Activated CD4-positive, alpha-beta T cell treated with anti-CD3 and anti-CD28 coated beads, Interleukin-2, Interleukin-6, amounts not matched to agents 100 ng/mL and 50 ng/mL, durations not matched to agents 16 hours and 8 hours (primary cell): ENCODE measurements at places on chromosomes 5 and 9.
A peak's percentile ranks its signal among the peaks of the same experiment; 100 is the strongest.

DNA sequence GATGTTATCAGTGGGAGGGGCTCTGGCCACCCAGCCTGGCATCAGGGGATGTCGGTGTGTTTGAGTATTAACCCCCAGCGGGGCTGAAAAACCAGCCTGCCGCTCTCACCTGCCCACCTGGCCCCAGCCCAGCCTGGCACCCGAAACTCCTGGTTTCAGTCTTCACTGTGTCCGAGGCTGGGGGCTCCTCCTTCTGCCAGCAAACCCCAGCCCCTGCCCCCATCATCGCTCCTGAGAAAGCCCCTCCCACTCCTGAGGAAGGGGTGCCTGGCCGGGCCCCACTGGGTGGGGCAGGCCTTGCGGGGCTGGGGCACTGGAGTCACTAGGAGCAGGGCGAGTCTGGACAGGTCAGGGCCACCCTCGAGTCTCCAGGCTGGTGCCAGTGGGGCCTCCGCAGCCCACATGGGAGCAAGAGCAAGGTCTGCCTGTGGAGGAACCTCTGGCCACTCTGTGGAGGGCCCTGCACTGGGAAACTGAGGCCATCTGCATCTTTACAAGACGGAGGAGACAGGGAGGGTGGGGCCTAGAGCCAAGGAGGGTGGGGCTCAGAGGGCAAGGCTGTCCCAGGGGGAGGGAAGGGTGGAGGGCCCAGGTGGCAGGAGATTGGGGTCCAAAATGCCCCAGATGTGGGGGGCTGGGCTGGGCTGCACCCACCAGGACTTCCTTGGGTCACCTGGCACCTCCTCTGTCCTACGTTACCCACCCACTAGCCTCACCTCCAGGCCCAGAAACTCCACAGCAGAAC is 51.5 kb upstream of the NOTCH1 start:
- no peak for DNase-seq

DNA sequence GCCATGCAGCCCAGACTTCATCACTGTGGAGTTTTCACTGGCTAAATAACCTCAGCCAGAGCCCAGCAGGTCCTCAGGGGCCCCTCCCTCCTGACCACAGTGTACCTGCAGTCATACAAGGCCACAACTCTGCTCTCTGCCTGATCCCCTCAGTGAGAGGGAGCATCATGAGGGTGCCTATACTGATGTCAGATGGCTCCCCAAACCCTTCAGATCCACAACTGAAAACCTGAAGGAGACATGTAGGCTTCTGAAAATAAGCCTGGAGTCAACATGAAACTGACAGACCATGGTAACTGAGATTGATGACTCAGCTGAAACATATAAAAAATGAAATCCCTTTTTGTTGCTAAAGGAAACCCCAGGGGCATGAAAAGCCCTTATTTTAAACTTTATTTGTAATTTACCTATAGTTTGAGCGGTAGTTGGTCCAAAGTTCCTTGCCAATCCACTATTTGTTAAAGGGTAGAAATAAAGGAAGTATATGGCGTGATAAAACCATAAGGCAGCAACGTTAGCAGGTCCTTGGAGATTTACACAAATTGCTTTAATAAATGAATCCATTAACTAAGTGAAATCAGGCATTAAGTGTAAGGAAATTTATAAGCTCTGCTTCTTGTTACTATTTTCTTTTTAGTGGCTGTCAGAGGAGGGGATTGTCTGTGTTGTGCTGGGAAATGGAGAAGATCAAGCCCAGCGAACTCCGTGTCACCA is 68.3 kb downstream of the FGF1 start:
- peak; percentile 72 for DNase-seq

- DNase-seq, result no peak
Observed at GRCh38 chr5:142689081-142689480, 3.2 kb upstream of the FGF1 start.

DNA sequence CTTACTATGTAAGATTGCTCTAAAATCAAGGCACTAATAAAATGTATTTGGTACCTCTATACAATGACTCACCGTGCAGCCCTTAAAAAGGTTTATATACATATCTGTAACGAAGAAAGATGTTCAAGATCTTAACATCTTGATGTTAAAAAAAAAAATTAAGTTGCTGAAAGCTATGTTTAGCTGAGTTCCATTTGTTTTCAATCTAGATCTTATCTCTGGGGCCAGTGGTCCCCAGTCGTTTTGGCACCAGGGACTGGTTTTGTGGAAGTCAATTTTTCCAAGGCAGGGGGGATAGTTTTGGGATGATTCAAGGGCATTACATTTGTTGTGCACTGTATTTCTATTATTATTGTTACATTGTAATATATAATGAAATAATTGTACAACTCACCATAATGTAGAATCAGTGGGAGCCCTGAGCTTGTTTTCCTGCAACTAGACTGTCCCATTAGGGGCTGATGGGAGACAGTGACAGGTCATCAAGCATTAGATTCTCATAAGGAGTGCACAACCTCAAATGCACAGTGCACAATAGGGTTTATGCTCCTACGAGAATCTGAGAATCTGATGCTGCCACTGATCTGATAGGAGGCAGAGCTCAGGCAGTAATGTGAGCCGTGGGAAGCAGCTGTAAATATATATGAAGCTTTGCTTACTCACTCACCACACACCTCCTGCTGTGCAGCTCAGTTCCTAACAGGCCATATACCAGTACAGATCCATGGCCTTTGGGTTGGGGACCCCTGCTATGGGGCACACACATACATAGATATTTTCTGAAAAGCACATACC is 27.6 kb upstream of the TSLP start:
- no peak for DNase-seq

DNA sequence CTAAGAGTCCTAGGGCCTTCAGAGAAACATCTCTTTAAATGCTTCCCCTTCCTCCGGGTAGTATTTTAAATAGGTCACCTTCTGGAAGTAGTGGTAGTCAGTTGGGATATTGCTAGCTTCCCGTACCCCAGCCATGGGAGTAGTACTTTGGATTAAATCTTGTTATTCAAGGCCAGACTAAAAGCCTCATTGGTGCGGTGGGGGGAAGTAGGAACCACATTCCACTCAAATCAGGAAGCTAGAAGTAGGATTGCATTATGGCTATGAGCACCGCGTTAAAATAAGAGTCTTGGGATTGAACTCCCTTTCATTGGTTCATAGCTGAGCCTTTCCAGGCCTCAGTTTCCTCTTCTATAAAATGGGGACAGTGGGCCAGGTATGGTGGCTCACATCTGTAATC is 6.7 kb downstream of the KCNIP1 start:
- DNase-seq, result no peak

DNA sequence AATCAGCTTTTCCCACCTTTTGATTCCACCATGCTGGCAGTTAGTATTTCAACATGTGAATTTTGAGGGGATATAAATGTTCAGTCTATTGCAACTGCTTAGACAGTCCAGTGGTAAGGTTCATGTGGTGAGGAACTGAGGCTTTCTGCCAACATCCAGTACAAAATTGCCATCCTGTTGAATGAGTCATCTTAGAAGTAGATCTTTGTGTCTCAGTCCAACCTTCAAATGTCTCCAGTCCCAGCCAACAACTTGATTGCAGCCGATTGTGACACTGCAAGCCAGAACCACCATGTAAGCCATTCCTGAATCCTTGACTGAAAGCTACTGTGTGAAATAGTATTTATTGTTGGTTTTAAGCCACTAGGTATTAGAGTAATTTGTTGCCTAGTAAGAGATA is 331.5 kb upstream of the GRIN3A start:
- no peak for DNase-seq

DNA sequence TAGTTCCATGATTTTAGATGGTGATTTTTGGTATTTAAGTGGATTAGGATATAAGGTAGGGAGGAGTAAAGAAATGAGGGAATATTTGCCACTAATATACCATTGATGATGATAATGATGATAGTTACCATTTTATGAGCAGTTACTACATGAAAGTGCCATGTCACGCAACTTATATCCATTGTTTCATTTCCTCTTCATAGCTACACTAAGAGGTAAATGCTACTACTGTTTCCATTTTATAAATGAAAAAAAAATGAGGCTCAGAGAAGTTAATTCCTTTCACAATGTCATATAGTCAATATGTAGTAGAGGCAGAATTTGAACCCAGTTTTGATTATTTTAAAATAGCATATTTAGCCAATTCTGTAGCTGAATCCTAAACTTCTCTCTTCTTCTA is 112.2 kb upstream of the ADRA1B start:
- no peak for DNase-seq

- DNase-seq, result no peak
Observed at GRCh38 chr9:27398982-27399653, 102.2 kb upstream of the EQTN start.

DNA sequence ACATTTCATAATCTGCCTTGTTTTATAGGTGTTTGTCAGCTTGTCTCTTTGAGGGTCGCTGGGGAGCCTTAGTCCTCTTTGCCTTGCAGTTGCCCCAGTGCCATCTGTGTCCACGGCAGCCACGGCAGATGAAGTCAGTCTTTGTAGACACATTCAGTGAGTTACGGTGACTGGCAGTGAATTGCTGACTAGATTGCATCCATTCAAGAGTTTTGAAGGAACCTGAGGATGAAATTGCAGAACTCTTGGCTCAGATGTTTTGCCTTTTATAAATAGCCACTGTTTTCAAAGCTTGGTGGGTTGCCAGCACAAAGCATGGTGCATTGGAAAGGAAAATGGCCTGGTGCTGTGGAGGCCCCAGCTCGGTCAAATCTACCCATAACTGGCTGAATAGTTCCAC is 125.6 kb downstream of the TRIO start:
- DNase-seq, result no peak

GRCh38 chr5:168874713-168875380 is 295.7 kb upstream of the PANK3 start:
- DNase-seq, result no peak

GRCh38 chr5:154524859-154525258 is 46.8 kb upstream of the HAND1 start:
- DNase-seq, result no peak
